ENCODE measurements at places on chromosomes 11 and 22.

- peak; percentile 18 for DNase-seq
Measured at GRCh38 chr11:68099474-68100405, 21.4 kb downstream of the CHKA start.

GRCh38 chr22:38088629-38089473 lies 4.9 kb upstream of the SLC16A8 start:
- no peak for DNase-seq

GRCh38 chr22:28710576-28711191 lies 30.9 kb downstream of the CHEK2 start:
- DNase-seq: no peak

DNA sequence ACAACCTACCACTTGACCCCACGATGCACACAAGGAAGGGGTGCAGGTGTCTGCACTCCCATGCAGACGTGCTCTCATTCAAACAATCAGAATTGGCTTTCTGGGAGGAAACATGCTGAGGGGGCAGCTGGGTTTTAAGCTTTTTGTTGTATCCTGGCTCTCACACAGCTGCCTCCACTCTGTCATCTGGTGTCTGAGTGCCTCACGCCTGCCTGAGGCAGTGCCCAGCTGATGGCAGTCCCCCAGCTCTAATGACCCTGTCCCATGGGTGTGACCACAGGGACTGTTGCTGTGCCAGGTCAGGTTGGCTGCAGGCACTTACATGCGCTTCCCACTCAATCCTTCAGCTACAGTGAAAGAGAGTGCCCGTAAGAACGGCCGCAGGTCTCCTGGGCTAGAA lies 53.7 kb downstream of the ARFGAP3 start:
- DNase-seq: no peak

Data from stimulated activated CD4-positive, alpha-beta T cell treated with anti-CD3 and anti-CD28 coated beads, Interleukin-4, amount 100 ng/mL, for 24 hours (primary cell).